RCC 7860 (cell line): ENCODE measurements at places on chromosomes 7 and 10.

- DNase-seq = no peak
Observed at GRCh38 chr10:116913695-116914094, 64.4 kb downstream of the ENO4 start.

DNA sequence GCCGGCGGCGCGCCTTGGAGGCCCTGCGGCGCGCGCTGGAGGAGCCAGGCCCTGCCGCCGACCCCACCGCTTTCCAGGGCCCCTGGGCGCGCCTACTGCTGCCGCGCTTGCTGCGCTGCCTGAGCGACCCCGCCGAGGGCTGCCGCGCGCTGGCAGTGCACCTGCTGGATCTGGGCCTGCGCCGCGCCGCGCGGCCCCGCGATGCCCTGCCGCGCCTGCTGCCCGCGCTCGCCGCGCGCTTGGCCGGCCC is 280 bp downstream of the DNAAF5 start:
- no peak for DNase-seq

- DNase-seq = no peak
Observed at GRCh38 chr10:22635650-22636049, 78.7 kb downstream of the PIP4K2A start.

GRCh38 chr7:131359136-131359776 is 31.6 kb downstream of the MKLN1 start:
- DNase-seq = no peak

DNA sequence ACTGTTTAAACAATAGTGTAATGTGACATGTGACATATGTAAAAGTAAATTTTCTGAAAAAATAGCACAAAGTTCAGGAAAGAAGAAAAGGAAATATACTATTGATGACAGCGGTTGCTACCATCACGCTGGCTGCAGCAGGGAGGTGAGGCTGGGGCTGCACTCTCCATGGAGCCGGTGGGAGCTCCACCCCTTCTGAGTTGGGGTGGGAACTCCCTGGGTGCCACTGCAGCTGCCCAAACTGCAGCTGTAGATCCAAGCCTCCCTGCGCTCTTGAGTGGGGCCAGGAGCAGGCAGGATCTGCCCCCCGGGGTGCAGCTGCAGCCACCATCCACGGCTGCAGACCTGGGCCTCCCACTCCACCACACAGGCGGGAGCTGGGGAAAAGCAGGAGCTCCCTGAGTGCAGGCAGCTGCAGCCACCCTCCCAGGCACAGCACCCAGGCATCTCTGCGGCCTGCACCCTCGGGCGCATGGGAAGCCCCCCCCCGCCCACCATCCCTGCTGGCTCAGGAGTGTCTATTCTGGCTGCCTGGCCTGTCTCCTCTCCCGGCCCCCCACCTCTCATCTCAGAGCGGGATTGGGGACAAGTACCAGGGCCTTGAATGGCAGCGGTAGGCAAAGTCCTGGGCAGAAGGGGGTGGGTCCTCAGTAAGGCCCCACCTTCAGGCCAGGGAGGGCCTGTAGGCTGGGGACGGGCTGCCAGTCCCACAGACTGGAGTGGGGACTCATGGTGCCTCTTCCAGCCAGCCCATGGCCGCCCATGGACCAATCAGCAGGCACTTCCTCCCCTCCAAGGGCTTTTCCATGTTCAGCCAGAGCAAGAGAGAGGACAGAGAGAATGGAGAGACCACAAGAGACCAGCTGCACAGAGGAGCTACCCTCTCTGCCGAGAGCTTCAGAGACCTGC is 50.1 kb downstream of the TNS3 start:
- DNase-seq = no peak

- DNase-seq = peak; percentile 35
Observed at GRCh38 chr7:82926477-82926876, 236.2 kb downstream of the PCLO start.

GRCh38 chr10:123013456-123014419 is 4.9 kb downstream of the ACADSB start:
- no peak for DNase-seq

- DNase-seq = no peak
Observed at GRCh38 chr10:114350751-114351150, 53.6 kb downstream of the AFAP1L2 start.

DNA sequence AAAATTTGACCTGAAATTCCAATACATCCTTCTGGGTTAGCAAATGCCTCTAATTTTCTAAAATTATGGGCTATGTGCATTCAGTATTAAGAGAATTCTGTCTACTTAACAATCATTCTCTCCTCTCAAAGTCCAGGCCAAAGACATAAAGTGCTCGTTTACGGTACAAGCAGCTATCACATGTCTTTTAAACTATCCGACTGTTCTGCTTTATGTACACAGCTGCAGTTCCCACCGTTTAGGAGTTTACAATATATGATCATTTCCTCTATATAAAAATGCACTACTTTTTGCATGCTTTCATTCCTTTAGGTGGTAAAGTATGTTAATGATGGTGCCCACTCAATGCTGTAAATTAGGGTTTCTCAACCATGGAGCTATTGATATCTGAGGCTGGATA is 34.0 kb downstream of the CDK6 start:
- DNase-seq = no peak

- no peak for DNase-seq
Observed at GRCh38 chr7:97595439-97595838, 136.4 kb upstream of the TAC1 start.

- no peak for DNase-seq
Observed at GRCh38 chr7:82741493-82741892, 297.9 kb upstream of the CACNA2D1 start.

- no peak for DNase-seq
Observed at GRCh38 chr7:30761214-30762156, 9.6 kb downstream of the INMT start.

DNA sequence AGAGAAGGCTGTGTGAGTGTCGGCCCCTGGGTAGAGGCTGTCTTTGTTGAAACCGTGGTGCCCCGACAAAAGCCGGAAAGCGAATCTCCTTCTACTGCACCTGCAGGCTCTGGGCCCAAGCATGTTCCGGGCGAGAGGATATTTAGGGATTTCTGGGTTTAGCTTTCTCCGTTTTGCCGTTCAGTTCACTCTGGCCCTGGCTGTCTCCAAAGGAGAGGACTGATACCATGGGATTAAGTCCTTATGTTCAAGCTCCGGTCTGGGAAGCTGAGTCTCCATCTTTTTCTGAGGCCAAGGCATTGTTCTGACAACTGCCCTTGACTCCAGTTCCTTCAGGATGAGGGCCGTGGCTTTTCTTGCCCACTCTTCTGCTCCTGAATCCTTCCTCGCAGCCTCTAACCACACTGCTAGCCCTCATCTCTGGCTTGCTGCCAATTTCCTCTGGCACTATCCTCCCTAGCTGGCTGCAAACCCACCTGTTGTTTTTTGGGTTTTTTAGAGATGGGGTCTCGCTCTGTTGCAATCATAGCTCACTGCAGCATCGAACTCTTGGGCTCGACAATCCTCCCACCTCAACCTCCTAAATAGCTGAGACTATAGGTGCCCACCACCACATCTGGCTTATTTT is 206.8 kb downstream of the SKIDA1 start:
- DNase-seq = peak; percentile 24

GRCh38 chr7:112665709-112666108 is 124.5 kb downstream of the TMEM168 start:
- no peak for DNase-seq

- no peak for DNase-seq
Observed at GRCh38 chr10:58457761-58458616, 54.7 kb upstream of the BICC1 start.

DNA sequence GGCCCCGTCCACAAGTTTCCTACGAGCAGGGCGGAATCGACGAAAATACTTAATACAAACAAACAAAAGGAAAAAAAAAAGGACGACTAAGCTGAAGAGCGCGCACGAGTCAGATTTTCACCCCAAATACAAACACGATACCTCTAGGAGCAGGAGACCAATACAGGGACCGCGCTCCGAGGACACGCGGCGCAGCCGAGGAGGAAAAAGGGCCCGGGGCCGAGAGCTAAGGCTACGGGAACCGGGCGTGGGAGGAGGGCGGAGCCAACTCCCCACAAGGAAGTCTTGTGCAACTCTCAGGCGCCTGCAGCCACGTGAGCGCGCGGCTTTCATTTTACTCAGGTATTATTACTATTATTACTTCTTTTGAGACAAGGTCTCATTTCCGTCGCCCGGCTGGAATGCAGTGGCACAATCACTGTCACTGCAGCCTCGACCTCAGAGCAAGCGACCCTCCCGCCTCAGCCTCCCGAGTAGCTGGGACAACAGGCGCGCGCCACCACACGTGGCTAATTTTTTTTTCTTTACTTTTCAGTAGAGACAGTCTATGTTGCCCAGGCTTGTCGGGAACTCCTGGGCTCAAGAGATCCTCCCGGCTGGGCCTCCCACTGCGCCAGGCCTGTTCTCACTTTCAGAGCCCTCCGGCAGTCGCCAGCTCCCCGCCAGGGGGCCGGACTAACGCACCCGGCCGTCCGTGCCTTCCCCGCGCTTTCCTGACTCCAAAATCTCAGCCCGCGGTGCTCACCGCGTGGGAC is 1.2 kb downstream of the HNRNPF start:
- DNase-seq = peak; percentile 89
